NCI-H1417 treated with DMSO at 0.1 percent for 48 hours (cell line): ENCODE measurements at places on chromosomes 16 and 17.

- no peak for DNase-seq
Observed at GRCh38 chr17:39774047-39774446, 36.3 kb downstream of the GRB7 start.

- no peak for DNase-seq
Observed at GRCh38 chr16:71467810-71468209, 5.8 kb upstream of the ZNF23 start.

DNA sequence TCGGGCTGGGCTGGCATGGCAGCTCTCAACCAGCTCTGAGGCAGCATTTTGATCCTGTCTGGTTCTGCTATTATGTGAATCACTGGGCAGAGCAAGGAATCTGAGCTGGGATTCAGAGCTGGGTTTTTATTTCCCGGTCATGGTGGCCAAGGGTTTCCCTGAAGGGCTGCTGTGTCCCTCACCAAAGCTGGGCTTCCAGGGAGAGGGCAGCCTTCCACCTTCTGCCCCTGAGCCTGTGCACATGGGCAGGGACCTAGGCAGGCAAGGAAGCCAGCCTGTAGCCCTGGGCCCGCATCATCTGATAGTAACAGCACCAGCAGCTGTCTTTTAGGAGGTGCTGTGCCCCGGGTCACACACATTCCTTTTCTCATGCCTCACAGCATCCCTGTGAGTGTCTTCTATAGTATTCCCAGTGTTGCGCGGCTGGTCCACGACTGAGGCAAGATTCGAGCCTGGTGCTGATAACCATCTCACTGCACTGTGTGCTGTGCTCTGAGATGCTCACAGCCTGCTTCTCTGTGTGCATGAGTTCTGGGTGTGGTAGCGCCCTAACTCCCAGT lies 85.3 kb upstream of the PLCG2 start:
- no peak for DNase-seq

GRCh38 chr17:71273441-71273840 lies 847.4 kb upstream of the SOX9 start:
- DNase-seq: no peak

GRCh38 chr16:59164461-59164860 lies 430.3 kb upstream of the GOT2 start:
- no peak for DNase-seq
